D721Med (cell line): ENCODE measurements at places on chromosomes 3 and 15.

GRCh38 chr3:119413603-119414280 lies 49.7 kb downstream of the TMEM39A start:
- no peak for DNase-seq

DNA sequence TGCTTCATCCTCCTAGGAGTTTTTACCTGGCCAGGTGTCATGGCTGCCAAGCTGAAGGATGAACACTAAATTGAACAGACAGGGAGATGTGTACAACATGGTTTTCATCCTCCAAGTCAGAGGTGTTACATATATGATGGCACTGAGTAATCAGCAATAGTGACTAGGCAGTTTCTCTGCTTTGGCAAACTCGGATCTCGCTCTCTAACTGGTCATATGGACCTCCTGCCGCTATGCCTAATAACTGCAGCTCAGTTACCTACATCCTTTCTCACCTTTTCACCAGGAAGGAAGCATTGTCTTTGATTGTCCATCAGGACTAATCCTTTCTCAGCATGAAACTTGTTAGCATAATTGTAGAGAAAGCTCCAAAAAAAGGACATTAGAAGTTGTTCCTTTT lies 175.9 kb upstream of the PLSCR5 start:
- DNase-seq = no peak

DNA sequence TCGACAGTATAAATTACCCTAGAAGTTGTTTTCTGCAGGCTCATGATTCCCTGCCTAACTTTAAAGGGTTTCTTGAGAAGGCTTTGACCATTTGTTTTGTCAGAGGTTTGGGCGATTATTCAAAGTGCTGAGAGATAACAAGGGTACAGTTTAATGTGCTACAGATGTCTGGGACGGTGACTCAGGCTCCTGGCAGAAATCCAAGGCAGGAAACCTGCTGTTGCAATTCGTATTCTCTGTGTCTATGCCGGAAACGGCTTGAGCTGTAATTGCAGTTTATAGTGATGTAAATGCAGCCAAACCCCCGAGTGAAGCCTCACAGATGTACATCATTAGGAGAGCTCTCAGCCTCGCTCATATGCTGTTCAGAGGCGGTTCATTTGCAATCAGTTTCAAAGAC lies 65.6 kb downstream of the SYNPR start:
- no peak for DNase-seq

DNA sequence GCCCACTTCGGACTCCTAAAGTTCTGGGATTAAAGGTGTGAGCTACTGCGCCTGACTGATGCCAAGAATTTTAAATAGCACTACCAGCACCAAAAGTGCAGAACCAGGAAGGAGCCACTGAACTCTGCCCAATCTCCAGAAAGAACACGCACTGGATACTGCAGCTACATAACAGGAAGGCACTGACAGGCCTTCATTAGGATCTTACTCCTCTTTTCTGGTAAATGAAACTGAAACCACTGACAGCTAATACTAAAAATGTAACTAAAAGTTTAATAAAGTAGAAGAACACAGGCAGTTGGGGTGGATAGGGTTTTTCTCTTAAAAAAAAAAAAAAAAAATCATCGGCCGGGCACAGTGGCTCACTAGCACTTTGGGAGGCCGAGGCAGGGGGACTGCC lies 74.1 kb upstream of the CHRM5 start:
- DNase-seq = no peak

DNA sequence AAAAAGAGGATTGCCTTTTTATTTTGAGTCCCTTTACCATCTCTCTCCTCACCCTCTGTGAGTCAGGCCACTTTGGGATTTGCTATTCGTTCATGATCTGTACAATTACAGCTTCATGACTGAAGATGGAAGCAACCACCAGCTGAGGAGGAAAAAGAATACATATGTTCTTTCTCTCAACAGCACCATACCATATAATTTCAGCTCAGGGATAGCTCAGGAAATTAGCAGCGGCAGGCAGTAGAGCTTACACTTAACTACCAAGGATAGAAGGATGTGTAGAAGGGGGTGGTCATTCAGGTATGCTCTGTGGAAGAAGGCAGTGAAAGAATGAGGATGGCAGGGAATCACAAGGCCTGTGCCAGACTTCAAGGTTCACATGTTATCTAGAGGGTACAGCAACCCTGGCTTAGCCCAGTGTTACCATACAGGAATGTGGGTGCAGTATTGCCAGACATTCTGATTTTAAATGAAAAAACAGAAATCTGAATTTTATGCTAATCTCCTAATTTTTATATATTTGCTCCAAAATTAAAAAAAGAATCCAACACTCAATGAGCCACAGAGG lies 17.9 kb downstream of the PLS1 start:
- DNase-seq = no peak

GRCh38 chr15:77482570-77482969 lies 61.9 kb downstream of the HMG20A start:
- DNase-seq = no peak

- no peak for DNase-seq
Observed at GRCh38 chr3:71537211-71537611, 46.3 kb downstream of the FOXP1 start.
